Stomach (tissue), 19 donors: ENCODE measurements at places on chromosomes 4 and X. TPM values are rescaled to one million over a fixed set of nuclear protein-coding genes. Genes with fewer than 3 reads are reported as not detected.

DNA sequence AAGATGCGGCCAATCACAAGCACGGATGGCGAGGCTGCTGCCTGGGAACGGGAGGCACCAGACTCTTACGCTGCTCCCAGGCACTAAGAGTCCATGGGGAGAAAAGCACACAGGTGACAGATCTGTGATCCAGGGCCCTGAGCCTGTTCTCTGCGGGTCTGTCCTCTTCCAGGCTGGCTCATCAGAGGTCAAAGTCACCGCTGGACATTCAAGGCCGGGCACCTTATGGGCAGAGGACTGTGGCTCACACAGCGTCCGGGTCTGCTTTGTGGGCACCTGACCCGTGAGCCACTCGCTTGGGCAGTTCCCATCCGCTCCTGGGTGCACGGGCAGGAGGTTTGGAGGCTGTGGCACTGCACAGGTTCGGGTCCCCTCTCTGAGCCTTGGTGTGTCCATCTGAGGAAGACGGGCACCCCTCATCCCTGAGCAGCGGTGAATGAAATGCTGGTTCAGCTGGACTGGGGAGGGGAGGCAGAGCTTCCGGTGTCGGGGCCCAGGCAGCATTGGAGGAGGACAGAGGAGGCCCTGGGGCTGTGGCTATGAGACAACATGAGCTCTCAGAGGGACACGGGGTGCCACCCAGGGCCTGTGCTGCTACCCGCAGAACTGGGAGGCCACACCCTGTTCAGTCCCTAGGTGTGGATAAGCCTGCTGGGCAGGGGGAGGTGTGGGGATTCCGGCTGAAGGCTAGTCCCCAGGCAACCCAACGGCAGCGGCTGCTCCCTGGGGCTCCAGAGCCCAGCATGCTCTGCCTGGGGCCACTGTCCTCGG lies 61.2 kb upstream of the AFAP1 start:
- peak; percentile 35 for DNase-seq

DNA sequence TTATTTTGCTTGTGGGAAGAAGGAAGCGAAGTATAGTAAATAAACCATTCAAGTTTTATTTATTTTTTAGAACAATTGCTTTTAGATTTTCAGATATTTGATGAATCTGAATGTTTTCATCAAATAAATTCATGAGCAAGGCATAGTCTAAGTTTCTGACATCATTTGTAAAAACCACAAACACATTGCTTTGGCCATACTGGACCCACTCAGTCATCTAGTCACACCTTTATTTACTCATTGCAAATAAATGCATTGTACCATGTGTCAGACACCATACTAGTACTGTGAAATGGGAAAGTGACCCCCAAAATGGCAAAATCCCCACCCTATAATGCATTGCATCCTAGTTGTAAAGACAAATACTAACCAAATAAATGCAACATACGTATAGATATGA lies 449.1 kb upstream of the SMIM31 start:
- no peak for DNase-seq

Gene BST1
- 3.3 TPM for total RNA-seq

DNA sequence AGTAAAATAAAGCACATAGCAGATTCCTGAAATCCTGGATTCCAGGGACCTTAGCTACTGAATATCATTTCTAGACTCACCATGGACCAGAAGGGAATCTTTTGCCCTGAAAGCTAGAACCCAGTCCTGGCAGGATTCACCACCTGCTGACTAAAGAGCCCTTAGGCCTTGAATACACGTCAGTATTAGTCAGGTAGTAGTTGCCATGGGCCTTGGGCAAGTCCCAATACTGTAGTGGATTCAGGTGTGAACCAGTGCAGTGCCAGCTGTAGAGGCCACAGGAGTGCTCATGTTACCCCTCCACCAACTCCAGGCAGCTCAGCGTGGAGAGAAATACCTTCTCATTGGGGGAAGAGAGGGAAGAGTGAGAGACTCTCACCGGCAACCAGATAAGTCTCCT lies 64.1 kb upstream of the UBQLN2 start:
- DNase-seq, result no peak

DNA sequence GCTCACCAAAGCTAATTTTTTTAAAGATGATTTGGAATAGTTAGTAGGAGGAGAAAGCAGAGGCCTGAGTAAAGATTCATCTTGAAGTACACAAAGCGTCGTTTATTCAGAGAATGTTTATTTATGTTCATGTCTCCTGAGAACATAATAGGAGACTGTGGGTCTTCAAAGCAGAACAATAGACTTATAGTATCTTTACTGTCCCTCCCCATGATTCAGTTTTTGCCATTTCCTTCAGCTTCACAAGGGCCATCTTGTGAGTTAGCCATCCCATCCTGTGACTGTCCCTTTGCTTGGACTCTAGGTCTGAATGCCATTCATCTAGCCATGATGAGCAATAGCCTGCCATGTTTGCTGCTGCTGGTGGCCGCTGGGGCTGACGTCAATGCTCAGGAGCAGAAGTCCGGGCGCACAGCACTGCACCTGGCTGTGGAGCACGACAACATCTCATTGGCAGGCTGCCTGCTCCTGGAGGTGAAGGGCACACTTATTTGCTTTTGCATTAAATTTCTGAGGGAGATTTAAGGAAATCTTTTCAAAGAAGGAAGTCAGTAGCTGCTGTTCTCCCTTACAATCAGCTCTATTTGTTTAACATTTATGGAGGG lies 105.8 kb downstream of the NFKB1 start:
- DNase-seq, result peak; percentile 87

GRCh38 chrX:154360155-154360713 lies 14.2 kb downstream of the FLNA start:
- no peak for DNase-seq

DNA sequence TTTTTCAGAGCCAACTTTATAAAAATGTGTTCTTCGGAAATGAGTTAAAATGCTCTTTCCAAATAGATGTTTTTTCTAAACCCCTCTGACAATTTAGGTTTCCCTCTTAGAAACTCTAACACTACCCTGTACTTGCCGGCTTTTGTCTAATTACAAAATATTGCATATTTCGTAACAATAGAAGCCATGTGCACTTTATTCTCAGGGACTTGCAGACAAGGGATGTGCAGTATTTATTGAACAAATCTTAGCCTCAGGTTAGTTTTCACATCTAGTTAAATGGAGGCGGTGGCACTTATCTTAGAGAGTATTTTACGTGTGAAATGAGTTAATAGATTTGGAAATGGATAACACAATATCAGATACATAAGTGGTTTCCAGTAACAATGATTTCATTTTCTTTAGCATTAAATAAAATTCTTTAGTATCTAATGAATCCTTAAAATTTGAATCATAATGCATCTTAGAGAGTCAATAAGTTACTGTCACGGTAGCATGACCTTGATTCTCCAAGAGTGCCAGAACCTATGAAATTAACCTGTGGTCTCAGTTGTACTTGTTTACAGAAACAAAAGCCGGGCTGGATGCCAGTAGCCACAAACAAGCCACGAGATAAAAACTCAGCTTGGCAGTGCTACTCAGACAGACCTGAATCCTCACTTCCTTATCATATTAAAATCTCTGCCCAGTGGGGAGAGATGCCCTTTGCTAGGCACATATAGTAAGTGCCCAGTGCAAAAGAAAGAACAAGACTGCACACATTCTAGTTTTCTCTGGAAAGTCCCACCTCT lies 772 bp upstream of the PABPC4L start:
- DNase-seq, result peak; percentile 7

DNA sequence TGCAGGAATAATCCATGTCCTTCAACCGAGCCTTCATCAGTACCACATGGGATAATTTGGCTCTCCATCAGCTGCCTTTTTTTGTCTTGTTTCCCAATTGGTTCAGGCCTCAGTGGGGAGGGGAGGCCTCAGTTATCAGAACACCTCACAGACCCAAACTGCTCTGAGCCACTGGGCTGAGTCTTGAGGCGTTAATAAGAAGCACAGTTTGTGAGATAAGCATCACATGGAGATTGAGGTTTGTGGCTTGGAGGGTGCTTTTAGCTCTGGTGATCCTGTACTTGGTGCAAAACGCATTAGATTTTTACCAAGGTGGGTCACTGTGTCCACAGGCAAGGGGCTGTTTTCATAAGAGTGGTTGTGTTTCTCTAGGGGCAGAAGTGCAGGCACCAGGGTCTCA lies 82.8 kb upstream of the HPF1 start:
- DNase-seq, result no peak

DNA sequence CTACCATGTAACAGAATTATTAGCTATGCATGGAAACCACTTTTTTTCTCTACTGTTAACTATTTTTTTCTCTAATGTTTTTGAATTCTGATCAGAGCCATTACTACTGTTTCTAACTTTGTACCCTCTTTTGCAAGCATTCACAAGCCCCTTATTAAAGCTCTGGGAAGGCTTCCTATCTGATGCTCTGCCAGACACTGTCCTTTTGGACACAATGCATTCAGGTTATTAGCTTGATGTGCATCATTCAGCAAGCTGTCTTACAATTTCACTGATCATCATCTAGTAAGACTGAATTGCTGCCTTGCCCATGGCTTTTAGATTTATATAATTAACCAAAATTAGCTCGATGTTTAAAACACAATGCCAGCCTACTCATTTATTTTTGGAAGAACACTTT lies 155.1 kb downstream of the NR3C2 start:
- DNase-seq, result no peak

Gene DUX4
- total RNA-seq, result not detected

Gene MAGEC3
- total RNA-seq, result not detected

Gene GUCY1A1
- 13.9 TPM for total RNA-seq

GRCh38 chr4:52157641-52158316 lies 106.7 kb downstream of the SPATA18 start:
- peak; percentile 6 for DNase-seq

DNA sequence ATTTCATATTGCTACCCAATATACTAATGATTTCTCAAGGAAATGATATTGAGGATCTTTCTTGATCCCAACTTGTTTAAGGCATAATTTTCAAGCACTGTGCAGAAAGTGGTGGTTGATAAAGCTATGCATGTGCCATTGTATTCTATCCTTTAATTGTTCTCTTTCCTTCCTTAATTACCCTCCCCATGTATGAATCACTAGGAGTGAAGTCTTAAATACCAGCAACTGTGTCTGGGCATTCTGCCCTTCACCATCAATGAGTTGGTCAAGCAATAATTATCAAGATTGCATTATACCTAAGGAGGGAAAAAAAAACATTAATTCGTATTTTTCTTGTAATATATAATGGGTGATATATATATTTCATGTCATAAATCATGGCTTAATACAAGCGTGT lies 111.8 kb upstream of the FRMPD4 start:
- DNase-seq, result no peak

Gene F11
- not detected for total RNA-seq

- no peak for DNase-seq
Observed at GRCh38 chr4:161929956-161930355, 233.8 kb downstream of the FSTL5 start.

Gene RRH
- total RNA-seq, result not detected

- no peak for DNase-seq
Observed at GRCh38 chrX:97538745-97539144, 655.0 kb downstream of the RPA4 start.

GRCh38 chr4:43374216-43374751 lies 481.8 kb downstream of the GRXCR1 start:
- DNase-seq, result no peak

- DNase-seq, result no peak
Observed at GRCh38 chrX:3493605-3494004, 147.2 kb upstream of the MXRA5 start.

GRCh38 chr4:144649646-144650045 lies 3.7 kb downstream of the HHIP start:
- DNase-seq, result no peak

Gene PCDH18
- 11.7 TPM for total RNA-seq

GRCh38 chr4:95155759-95156451 lies 392.9 kb downstream of the UNC5C start:
- no peak for DNase-seq

Gene GDI1
- total RNA-seq, result 46.4 TPM

Gene TCP11X2
- not detected for total RNA-seq

Gene HTR2C
- total RNA-seq, result not detected

GRCh38 chr4:89196056-89196674 lies 84.8 kb downstream of the TIGD2 start:
- no peak for DNase-seq

Gene DCX
- total RNA-seq, result not detected

DNA sequence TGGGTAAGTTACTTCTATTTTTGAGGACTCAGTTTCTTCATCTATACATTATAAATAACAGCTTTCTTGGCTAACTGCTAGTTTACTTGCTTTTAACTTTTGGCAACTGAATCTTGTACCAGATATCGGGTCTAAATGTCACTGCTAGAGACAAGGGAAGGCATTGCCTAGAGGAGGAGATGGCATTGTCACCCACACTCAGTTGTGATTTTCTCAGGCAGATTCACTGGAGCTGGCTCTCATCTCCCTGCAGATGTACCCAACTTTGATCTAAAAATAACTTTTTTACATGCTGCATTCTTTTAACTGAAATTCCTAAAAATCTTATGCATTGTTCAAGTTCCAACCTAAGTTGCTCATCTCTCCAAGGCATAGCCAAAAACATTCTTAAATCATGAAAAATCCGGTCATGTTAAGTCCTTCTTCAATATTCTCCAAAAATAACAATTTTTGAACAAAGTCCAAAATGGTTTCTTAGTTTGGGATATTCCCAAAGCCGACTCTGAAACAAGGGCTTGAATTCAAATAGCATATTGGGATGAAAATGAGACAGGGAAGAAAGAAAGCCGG lies 469.0 kb upstream of the BOD1L1 start:
- DNase-seq, result no peak

Gene SPATA18
- 20.0 TPM for total RNA-seq

GRCh38 chr4:110808351-110808878 lies 185.5 kb upstream of the PITX2 start:
- DNase-seq, result no peak

DNA sequence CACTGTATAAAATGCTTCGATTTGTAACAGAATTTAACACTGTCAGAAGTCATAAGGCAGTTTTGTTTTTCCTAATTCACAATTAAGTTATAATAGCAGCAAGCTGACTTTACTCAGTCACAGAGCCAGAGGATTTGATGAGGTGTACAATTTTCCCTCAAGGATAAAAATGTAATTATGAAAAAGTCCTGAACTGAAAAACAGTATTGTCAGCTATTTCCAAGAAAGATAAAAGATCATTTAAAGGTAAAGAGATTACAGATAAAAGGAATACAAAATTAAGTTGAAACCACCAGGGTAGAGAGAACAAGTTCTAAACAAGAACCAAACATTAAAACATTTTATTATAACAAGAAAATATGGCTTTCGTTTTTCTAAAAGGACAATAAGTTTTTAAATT lies 86.8 kb upstream of the ZFP42 start:
- no peak for DNase-seq

DNA sequence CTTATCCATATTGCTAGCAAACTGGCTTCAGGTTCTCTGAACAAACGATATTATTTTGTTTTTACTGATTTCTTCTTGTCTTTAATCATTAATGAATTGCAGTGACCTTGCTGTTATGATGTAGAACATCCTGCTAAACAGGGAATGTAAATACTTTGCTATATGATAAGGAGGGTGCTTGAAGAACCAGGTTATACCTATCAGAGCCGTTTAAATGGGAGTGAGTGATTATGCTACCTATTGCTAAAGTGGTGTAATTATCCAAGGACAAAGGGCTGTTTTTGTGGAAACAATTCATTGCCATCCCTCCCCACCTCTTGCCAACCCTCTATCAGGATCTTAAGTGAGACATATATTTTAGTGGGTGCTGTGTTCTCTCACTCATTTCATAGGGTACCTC lies 788.9 kb downstream of the RPA4 start:
- no peak for DNase-seq

Gene SERPINA7
- total RNA-seq, result not detected
